Islet precursor cell (in vitro differentiated cells): ENCODE measurements at places on chromosomes 13 and 19.

DNA sequence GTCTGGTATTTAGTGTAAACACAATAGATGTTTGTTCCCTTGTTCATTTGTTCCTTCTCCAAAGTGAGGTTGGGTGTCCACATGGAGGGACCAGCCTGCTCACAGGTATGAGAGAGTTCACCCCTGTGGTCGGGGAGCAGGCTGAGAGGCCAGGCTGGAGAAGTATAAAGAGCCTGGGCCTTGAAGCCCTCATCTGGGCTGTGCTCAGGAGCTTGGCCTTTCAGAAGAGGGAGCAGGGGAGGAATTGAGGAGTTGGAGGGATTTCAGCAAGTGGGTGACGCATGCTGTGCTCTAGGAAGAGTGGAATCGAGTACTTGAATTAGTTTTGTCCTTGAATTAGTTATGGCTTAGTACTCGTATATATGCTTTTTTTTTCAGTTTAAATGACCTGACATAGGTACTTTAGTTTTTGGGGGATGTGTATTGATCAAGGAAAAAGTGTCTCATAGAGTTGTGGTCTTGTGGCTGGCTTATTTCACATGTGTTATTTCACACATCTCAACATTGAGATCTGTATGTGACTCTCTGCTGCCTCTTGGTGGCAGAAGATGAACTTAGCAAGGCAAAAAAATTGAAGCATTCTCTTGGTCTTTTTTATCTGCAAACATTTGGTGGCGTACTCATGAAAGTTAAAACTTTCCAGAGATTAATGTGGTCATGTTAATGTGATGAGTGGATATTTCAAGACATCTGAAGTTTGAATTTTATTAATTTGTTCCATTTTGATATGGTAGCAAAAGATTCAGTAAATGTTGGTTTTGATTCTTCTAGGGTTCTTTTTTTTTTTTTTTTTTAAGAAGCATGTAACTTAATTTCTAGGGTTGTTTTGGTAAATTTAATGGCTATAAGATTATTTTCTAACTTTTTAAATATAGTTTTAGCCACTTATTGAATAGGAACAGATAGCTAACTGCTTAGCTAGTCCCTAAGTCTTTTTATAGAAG is 54.3 kb downstream of the SLAIN1 start:
- DNase-seq, result peak; percentile 53

DNA sequence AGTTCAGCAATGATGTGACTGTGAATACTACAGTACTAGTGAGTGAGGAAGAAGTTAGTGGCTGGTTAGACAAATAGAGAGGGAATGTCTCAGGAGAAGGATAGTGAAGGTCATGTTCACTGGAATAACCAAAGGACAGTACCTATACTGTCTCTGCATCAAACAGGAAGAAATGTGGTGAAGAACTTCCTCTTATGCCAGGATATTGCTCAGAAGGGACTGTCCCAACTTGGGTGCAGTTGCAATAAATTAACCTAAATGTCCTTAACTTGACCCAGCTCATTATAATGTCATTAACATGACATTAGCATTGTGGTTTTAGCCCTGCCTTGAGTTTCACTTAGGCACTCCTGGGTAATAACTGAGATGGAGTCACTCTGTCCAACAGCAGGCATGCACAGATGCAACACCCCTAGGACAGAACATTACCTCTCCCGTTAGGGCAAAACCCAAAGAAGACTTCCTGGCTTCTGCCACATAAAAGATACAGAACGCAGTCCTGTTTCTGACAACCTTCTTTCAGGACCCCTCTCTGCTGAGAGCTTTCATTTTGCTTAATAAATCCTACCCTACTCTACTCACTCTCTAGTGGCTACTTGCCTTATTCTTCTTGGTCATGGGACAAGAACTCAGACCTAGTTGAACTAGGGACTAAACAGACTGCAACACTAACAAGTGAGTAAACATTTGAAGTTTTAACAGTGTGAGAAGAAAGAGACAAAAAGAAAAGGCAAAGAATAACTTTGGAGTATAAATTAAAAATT is 1591.6 kb upstream of the MIR17HG start:
- DNase-seq, result no peak

DNA sequence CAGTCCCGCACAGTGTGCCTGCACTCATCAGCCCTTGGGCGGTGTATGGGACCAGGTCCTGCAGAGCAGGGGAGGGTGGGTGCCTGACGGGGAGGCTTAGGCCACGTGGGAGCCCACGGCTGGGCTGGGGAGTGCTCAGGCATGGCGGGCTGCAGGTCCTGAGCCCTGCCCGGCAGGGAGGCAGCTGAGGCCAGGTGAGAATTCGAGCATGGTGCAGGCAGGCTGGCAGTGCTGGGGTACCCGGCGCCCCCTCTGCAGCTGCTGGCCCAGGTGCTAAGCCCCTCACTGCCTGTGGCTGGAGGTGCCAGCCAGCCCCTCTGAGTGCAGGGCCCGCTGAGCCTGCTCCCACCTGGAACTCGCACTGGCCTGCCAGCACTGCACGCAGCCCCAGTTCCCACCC is 630.9 kb upstream of the PCDH20 start:
- DNase-seq, result no peak

DNA sequence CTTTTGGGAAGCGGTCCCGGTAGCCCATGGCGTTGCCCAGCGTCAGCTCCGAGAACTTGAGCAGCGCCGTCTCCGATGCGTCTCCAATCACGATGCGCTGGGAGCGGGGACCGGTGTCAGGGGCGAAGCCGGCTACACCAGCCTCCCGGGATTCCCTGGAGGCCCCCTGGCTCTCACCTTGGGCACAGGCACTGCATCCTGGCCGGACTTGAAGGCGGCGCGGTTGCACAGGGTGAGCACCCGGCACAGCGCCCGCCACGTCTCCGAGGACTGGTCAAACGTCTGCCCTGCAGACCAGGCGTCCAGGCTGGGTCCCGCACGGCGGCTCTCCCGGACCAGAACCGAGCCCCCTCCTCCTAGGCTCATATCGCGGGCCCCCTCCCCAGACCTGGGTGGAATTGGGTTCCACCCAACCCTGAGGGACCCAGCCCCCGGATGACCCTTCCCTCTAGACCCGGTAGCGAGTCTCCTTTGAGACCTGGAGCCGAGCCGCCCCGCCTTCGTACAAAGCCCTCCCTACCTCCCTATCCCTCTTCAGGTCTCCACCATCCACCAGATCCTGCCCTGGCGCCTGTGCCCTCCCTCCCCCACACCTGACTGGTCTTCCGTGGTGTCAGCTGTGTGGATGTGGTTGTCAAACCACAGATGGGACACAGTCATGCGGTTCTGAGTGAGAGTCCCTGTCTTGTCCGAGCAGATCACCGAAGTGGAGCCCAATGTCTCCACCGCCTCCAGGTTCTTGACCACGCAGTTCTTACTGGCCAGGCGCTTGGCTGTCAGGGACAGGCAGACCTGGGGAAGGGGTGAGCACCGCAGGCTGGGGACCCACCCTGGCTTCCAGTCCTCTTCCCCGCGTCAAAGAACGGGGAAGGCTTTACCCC is 4.8 kb downstream of the ATP4A start:
- DNase-seq, result peak; percentile 47

DNA sequence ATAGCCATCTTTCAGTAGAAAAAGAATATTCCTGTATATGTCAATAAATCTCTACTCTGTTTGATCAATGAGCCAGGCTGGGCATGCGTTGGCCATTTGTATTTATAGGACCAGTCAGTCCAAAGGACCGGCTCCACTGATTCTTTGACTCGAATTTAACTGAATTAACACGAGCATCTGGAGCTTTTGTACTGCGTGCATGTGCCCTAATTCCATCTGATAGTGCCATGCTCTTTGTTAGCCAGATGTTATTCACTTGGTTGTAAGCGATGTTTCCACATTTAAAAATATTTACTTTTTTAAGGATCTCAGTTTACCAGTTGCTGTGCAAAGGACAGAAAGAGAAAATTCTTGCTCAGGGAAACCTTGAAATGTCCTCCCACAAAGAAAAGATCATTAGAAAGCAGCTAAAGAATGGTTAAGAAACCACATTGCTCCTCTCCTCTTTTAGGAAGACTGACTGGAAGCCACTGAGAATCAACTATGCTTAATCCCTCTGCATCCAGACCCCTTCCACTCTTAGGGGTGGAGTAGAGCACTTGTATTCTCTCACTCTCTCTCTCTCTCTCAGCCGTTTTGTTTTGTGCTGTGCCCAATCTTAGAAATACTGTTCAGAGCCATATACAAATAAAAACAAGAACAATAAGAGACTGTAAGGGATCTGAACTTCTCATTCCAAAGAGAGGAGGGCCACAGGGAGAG is 165.8 kb downstream of the DCLK1 start:
- no peak for DNase-seq
